ENCODE measurements at places on chromosomes 6 and 20. TPM values are rescaled to one million over a fixed set of nuclear protein-coding genes. Genes with fewer than 3 reads are reported as not detected.

- no peak for DNase-seq
These were observed 60.6 kb downstream of the HIVEP2 start for GRCh38 chr6:142884214-142885035.

GRCh38 chr6:71393471-71393870 lies 104.9 kb downstream of the OGFRL1 start:
- DNase-seq: no peak

DNA sequence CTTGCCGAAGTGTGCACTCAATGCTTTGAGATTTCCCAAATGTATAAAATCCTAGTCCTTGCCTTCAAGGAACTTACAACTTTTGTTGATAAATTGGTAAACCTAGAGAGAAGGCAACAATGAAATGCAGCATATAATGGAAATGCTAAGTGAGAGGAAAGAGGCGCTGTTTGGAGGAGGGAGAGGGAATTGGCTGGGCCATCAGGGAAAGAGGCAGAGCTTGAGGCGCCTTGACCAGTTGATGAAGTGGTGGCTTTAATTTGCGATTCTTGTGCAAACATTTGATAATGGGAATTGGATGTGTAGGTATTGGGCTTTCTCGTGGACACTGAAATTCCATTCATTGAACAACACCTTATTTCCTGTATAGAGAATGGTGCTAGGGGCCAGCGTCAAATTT lies 1.9 kb upstream of the CDYL start:
- no peak for DNase-seq

DNA sequence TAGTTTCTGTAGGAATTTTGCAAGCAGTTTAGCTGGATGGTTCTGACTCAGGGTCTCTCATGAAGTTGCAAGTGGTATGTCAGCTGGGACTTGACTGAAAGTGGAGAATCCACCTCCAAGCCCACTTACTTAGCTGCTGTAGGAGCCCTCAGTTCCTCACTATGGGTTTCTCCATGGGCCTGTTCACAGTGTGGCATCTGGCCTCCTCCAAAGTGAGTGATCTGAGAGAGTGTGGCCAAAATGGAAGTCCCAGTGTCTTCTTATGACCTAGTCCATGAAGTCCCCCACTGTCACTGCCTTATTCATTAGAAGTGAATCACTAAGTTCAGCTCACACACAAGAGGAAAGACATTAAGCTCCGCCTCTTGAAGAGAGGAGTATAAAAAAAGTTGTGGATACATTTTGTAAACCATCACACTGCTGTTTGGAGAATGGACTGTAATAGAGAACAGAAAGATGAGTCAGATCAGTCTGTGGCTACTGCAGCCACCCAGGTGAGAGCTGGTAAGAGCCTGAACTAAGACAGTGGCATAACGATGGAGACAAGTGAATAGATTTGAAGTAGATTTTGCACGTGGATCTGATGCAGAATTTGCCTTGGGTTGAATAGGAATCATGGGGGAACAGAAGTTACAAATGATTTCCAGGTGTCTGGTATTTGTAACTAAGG lies 4.9 kb upstream of the NELFCD start:
- peak; percentile 49 for DNase-seq

DNA sequence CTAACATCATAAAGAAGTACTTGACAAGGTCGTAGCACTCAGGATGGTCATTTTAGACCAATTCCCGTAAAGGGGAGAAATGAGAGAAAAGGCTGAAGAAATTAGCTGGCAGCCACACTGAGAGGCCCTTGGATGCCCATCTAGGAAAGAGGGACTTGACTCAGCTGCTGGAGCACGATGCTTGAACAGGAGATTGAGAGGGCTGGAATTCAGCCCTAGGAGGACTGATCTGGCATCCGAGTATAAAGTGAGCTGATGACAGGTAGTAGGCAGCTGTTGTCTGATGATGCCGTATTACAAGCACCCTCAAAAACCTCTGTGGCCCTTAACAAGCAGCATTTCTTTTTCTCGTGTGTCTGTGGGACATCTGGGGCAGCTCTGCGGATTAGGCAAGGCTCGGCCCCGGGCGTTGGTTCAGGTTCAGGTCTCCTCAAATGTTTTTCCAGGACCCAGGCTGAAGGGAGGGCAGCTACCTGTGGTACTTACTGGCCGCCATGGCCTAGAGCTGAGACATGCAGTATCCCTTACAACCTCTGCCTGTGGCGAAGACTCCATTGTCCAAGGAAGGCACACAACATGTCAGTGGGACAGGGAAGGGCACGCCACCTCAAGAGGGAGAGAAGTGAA lies 219.6 kb upstream of the SNX9 start:
- DNase-seq: no peak

GRCh38 chr6:89612121-89612520 lies 26.4 kb downstream of the LYRM2 start:
- no peak for DNase-seq

- DNase-seq: peak; percentile 97
These were observed 107.2 kb upstream of the SASH1 start for GRCh38 chr6:148235446-148235845.

GRCh38 chr6:46815130-46815529 lies 21.9 kb downstream of the MEP1A start:
- peak; percentile 94 for DNase-seq

- peak; percentile 55 for DNase-seq
These were observed 36.2 kb downstream of the GNAS start for GRCh38 chr20:58888521-58889333.

DNA sequence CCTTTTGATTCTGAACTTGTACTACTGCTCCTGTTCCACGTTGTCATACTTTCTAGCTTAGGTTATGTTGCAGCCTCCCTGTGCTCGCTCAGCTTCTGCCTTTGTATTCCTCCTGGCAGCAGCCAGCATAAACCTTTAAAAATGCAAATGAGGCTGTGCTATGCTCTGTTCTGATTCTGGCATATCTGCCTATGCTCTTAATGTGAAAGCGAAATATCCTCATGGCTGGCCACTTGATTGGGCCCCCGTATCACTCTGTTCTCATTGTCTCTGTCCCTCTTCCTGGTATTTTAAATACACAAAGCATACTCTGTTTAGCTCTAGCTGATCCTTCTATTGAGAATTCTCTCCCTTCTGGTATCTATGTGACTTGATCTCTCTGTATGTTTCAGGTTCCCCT lies 139.0 kb downstream of the JARID2 start:
- no peak for DNase-seq

DNA sequence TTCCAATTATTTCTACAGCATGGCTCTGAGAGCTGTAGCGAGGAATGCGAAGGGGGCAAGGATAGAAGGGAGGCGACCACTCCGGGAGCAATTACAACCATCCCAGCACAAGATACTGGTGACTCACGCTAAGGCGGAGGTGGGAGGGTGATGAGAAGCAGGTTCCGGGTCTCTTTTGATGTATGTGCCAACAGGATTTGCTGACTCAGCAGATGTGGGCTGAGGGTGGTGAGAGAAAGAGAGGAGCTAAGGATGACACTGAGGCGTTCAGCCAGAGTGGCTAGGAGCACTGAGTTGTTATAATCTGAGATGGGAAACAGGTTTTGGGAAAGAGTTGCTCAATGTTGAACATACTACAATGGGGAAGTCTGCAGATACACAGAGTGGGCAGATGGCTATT lies 9.3 kb upstream of the TXNDC5 start:
- peak; percentile 87 for DNase-seq

- no peak for DNase-seq
These were observed 348.0 kb downstream of the CDH4 start for GRCh38 chr20:61600016-61600415.

DNA sequence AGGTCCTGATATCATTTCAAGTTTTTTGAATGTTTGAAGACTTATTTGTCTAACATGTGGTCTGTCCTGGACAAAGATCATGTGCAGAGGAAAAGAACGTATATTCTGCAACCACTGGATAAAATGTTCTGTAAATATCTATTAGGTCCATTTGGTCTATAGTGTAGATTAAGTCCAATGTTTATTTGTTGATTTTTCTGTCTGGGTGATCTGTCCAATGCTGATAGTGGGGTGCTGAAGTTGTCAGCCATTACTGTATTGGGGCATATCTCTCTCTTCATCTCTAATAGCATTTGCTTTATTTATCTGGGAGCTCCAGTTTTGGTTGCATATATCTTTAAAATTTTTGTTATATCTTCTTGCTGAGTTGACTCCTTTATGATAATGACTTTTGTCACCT lies 258.4 kb upstream of the CITED2 start:
- DNase-seq: no peak

- DNase-seq: no peak
These were observed 70.8 kb upstream of the SLC35B3 start for GRCh38 chr6:8506126-8506525.

DNA sequence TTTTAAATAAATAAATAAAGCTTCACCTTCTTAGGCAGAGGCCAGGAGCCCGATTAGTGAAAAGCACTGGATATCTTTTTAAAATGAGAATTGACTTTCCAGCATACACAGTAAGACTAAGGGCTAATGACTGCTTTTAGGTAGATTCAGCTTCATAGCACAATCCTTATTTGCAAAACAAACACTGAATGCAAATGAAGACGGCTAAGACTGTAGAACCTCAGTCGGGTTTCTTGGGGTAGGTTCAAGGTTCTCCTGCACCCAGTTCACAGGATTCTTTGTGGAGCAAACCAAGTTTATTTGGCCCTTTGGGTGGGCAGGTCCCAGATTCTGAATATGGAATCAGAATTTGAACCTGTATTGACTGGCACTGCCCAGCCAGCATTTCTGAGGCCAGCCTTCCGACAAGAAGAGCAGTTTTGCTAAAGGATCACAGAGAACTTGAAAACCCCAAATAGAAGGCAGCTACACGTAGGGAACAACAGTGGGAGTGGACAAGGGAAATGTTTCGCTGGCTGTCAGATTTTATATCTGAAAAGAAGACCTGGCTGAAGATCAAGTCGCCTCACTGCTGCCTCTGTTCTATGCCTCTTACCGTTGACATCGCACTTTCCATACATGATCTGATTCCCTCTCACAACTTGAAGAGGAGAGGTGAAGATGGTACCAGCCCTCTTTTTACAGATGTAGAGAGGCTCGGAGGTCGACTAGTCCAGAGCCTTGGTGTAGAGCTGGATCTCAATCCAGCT lies 8.2 kb downstream of the TRERF1 start:
- DNase-seq: no peak

DNA sequence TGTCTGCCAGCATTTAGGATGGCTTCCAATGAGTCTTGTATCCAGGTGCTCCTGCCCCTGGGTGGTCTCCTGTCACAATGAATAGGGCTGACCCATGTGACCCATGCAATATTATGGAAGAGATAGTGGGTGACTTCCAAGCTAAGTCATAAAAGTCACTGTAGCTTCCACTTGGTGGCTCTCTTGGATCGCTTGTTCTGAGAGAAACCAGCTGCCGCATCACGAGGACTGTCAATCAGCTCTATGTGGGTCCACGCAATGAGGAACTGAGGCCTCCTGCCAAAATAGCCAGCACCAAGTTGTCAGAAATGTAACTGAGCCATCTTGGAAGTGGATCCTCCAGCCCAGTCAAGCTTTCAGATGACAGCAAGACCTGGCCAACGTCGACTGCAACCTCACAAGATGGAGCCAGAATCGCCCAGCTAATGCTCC lies 14.9 kb upstream of the MATN4 start:
- DNase-seq: peak; percentile 58

GRCh38 chr6:125700581-125701353 lies 48.7 kb upstream of the HEY2 start:
- DNase-seq: no peak

- DNase-seq: no peak
These were observed 21.4 kb downstream of the SNAI1 start for GRCh38 chr20:50004229-50004628.

GRCh38 chr6:52390361-52390727 lies 28.4 kb downstream of the PAQR8 start:
- DNase-seq: peak; percentile 76

DNA sequence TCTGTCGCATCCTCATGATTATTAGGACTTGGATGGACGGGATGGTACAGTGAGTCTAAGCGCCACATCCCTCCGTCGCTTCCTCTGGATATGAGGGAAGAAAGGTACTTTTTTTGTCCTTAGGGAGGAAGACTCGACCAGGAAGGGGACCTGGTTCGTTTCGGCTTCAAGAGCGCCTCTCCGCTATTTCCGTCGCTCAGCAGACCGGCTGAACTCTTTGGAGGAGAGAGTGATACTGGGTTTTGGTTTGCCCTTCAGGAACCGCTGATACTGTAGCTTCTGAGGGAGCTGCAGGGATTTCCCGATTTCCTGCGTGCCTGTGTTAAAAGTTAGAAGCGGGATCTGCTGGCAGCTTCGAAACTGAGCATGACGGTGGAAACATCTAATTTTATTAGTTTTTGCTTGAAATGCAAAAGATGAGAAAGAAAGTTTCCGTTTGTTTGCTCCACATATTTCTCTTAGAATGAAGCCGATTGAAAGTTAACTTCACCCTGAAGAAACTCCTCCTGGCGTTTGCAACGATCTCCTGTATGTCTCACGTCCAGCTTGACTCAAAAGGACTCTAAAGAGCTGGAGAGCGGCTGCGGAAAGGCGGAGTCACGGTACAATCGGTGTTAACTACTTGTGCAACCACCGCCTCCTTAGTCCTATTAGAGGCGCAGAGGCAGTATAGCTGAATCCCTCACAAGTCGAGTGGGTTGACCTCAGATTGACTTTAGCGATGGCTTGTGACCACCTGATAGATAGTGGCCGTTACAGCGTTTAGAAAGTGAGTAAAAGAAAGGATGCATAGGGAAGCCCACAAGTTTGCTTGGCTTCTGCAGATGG lies 129.4 kb downstream of the TRIM27 start:
- peak; percentile 66 for DNase-seq

- DNase-seq: no peak
These were observed 90.1 kb upstream of the SUPT3H start for GRCh38 chr6:45467853-45468252.

DNA sequence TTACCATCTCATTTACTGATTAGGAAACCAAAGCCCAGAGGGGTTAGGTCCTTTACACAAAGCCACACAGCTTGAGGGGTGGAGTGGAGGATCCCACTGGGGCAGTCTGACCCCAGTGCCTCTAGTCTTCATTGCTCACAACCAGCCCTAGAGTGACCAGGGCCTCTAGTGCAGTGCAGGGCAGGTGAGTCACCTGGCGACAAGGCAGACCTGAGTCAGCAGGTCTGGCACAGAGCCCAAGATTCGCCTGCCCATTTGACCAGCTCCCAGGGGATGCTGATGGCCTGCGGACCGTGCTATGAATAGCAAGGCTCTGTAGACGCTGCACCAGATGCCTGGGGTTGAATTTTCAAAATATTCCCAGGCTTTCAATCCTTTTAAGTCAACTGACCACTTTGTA lies 29.9 kb downstream of the CDH26 start:
- DNase-seq: peak; percentile 63

DNA sequence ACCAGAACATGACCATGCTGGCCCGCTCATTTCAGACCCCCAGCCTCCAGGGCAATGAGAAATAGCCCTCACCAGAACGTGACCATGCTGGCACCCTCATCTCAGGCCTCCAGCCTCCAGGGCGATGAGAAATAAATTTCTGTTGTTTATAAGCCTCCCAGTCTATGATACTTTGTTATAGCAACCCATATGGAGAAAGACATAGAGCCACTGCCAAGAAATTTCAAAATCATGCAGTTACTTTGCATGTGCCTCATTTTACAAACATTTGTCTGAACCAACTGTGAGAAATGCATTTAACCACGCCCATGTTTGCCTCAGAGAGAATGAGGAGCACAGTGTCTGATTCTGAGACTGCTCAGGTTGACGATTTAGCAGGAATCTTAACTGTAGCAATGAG lies 15.5 kb downstream of the CYP39A1 start:
- peak; percentile 97 for DNase-seq

Gene LHFPL5
- not detected for total RNA-seq

Gene ATP6V1G2
- 0.51 TPM for total RNA-seq

Gene MCHR2
- not detected for total RNA-seq

Gene BPIFA1
- total RNA-seq: not detected

Gene FOXQ1
- 3.1 TPM for total RNA-seq

Gene WFDC12
- not detected for total RNA-seq

Gene WFDC5
- 4.1 TPM for total RNA-seq

Gene RBBP8NL
- total RNA-seq: 1.0 TPM

Gene ULBP2
- total RNA-seq: 12.2 TPM

Gene MUC22
- total RNA-seq: under 0.01 TPM
